Panc1 (cell line): ENCODE measurements at places on chromosomes 7 and 10.

DNA sequence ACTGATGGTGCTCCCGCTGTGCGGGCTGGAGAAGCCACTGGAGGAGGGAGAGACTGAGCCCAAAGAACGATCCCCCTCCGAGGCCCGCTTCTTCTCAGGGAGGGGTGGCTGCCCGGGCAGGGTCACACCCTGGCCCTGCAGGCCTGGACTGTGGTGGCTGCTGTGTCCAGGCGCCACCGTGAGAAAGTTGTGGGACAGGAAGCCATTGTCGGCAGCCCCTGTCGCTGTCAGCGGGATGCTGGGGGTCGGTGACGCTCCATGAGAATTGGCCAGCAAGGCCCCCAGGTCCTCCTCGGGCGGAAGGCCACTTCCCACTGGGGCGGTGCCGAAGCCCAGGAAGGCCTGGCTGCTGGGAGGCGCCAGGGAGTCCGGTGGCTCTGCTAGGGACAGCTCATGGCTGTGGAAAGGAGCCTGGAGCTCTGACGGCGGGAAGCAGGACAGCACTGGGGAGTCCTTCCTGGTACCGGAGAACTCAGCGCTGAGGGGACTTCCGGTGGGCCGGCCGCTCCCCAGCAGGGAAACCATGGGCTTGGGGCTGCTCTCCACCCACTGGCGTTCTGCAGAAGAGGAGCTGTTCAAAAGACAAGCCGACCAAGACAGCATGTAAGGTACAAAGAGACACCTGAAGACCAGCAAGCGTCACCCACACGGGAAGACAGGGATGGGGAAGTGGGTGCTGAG is 278.8 kb downstream of the TNS3 start:
- DNase-seq, result no peak

GRCh38 chr10:44950326-44951225 is 9.0 kb upstream of the RASSF4 start:
- DNase-seq, result no peak

DNA sequence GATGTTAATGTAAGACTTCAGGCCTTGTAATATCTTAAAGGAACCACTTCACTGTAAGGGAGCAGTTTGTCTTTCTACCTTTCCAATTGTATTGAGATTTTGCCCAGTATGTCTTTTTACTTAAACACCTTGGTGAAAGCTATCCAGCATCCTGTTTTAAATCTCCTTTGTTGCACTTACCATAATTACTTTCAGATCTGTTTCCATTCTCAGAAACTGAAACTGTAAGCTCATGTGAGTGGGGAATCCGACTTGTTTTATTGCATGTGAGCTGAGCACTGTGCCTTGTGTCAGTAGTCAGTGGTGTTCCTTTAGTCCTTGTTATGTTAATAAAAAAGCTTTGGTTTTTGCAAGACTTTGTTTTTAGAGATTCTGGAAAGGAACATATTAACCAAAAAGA is 42.2 kb downstream of the BMPR1A start:
- DNase-seq, result no peak

DNA sequence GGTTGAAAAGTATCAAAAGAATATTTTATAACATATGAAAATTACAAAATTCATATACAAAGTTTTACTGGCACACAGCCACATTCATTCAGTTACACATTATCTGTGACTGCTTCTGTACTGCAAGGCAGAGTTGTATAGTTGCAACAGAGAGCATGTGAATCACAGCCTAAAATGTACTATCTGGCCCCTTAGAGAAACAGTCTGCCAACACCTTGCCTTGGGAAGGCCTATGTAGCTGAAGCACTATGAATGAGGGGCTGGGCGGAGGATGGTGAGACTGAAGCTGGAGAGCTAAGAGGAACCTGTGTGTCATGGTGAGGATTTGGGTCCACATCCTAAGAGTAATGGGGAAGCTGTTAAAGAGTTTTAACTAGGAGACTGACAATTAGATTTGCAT is 35.7 kb downstream of the PDZD8 start:
- DNase-seq, result no peak

DNA sequence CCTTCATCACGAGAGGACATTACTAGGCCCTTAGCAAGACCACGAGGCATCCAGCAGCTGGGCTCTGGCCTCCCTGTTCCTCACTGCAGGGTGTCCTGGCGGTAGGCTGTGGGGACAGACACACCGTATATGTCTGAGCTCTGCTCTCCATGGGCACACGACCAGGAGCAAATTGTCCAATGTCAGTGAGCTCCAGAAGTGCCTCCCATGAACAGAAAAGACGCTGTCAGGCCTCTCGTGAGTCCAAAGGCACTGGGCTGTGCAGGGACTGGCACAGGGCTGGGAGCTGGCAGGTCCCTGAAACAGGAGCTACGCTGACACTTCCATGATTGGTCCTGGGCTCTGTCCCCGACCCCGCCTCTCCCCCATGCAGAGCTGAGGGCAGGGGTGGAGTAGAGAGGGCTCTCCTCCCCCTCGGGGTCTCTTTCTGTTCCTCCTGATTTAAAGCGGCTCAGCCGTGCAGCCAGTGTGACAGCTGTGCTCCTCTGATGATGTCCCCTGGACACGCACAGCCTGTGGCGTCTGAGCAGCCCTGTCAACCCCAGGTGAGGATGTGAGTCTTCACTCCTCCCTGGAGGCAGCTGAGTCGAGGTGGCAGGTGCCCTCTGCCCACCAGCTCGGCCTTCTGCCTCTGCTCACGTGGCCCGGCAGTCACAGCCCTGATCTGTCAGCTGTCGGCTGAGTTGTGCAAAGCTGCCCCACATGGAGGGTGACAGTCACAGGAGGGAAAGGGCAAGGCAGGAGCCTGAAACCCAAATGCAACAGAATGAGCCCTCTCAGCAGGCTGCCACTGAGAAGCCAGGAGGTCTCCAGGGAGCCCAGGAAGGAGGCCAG is 13.0 kb downstream of the ANTXRL start:
- DNase-seq, result no peak

DNA sequence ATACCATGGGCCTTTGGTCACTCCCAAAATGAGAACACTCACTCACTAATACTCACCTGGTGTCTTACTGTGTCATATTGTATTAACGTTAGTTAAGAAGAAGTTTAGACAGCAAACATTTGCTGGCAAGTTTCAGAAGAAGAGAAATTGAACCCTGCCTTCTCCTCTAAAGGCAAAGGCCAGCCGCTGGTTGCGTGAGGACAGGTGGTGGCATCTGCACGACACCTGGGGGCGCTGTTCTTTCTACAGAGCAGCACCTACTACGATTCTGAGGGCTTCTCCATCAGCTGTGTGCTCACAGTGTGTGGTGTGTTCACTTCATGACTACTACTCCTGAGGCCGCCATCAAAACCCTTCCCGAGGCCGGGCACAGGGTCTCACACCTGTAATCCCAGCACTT is 17.9 kb upstream of the CLEC2L start:
- no peak for DNase-seq

- DNase-seq, result no peak
Observed at GRCh38 chr7:150405584-150406311, 26.6 kb downstream of the ZNF775 start.

- DNase-seq, result no peak
Observed at GRCh38 chr7:13952921-13953320, 36.5 kb downstream of the ETV1 start.

- no peak for DNase-seq
Observed at GRCh38 chr7:36966636-36967035, 242.3 kb upstream of the AOAH start.

GRCh38 chr7:55100544-55101327 is 81.9 kb downstream of the EGFR start:
- DNase-seq, result no peak

GRCh38 chr10:44966129-44966815 is 6.7 kb downstream of the RASSF4 start:
- DNase-seq, result no peak

- DNase-seq, result no peak
Observed at GRCh38 chr7:12957487-12957886, 270.1 kb downstream of the ARL4A start.

GRCh38 chr7:50428911-50429310 is 21.2 kb downstream of the FIGNL1 start:
- no peak for DNase-seq
